Retinal pigment epithelial cell (primary cell): ENCODE measurements at places on chromosomes 12 and 14.

DNA sequence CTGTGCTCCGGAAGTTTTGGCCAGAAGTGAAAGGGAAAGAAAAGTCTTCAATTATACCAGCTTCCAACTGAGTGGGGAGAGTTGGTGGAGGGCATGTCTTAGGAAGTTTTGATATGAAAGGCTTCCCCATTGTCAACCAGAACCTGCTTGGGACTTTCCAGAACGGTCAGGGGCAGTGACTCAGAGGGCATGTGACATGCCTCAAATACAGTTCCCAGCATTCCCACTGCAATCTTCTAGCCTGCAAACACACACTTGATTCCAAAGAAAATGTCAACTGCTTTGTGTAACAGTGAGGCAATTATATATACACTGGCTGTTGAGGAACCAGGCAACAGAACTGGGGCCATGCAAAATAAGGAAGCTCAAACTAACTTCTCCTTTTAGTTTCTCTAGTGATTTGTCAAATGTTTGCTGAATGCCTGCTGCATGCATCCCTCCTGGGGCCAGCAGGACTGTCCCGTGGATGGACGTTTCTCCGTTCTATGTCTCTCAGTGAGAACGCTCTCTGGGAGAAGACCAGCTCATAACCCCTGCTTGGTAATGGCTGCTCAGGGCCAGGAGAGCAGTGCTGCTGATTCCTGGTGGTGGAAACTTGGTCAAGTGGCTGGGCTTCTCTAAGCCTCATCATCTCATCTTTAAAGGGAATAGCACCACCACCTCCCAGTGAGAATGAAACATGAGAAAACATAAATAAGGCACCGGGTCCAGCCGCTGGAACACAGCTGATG lies 18.3 kb downstream of the SLC25A47 start:
- peak; percentile 59 for DNase-seq

GRCh38 chr12:4653257-4653656 lies 4.3 kb downstream of the NDUFA9 start:
- no peak for DNase-seq

DNA sequence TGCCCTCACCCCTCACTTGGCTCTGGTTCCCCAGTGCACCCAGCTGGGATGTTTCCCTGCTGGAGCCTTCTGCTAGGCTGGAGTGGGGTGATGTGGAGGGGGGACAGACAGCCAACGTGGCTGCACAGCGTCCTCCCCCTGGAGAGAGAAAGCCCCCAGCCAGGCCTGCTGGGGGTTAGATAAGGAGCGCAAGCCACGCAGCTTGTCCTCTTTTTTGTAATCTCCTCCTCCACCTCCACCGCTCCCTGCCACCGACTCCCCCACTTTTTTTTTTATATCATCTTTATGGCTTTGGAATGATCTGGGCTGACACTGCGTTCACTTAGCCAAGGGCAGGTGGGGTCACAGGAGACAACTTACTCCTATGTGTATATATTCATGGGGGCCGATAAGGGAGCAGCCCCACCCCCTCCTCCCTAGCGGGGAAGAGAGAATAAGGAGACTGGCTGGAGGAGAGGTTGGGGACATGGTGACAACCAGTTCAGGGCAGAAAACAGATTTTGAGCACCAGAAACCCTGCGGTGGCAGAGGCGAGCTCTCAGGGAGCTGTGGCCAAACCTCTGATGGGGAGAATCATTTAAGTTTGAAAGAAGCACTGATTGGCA lies 169.9 kb upstream of the LHX5 start:
- no peak for DNase-seq

- no peak for DNase-seq
These were observed 802.6 kb downstream of the DIO2 start for GRCh38 chr14:79408696-79409095.

DNA sequence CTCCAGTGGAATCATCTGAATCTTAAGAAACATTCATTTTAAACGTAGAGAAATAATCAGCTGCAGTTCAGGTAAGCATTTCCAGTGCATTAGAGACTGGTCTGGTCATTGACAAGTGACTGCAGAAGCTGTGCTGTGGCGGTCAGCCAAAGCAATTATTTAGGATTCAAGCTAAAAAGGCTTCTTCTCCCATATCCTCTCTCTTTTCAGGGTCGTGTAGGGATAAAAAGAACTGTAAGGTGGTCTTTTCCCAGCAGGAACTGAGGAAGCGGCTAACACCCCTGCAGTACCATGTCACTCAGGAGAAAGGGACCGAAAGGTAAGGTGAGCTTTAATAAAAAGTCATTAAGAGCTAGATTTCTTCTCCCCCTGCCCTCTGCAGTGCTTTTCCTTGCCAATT lies 48.1 kb downstream of the MSRB3 start:
- DNase-seq: no peak

DNA sequence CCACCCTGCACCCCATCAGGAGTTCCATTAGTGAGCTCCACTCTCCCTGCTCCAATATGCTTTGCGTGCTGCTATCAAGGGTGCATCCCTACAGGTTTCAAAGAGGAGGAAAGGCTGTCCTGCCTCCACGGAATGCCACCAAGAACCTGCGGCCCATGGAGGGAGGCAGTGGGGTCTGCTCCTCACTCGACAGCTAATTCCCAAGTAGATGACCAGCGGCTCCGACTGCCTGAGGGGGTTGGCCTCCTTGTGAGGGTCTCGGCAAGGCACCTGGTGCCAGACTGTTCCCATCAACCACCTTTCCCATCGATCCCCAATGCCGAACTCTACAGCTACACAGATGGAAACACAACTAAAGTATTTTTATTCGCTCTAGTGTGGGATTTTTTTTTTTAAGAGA lies 36.0 kb downstream of the AMN start:
- DNase-seq: no peak

GRCh38 chr12:77946541-77947061 lies 115.9 kb downstream of the NAV3 start:
- DNase-seq: no peak

- DNase-seq: no peak
These were observed 60.9 kb upstream of the FSCB start for GRCh38 chr14:44567997-44568396.

DNA sequence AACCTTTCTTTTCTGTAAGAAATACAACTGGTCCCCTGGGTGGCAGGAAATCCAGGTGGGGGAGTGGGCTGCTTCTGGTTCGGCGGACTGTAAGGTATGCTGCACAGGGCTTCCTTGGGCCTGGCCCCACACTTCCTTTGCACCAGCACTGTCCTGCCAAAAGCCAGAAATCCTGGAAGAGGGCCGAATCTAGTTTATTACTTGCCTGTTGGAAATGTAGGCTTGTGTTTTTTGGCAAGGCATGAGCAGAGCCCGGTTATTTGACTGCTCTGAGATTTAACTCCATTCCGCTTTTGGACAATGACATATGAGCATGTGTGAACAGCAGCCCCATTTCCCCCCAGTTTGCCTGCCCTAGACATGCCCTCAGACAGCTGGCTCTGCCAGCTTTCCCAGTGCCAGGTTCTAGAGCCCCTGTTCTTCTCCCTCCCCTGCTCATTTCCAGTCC lies 86.6 kb downstream of the BORCS5 start:
- DNase-seq: no peak

- peak; percentile 82 for DNase-seq
These were observed 224.6 kb upstream of the CRY1 start for GRCh38 chr12:107317751-107318555.

DNA sequence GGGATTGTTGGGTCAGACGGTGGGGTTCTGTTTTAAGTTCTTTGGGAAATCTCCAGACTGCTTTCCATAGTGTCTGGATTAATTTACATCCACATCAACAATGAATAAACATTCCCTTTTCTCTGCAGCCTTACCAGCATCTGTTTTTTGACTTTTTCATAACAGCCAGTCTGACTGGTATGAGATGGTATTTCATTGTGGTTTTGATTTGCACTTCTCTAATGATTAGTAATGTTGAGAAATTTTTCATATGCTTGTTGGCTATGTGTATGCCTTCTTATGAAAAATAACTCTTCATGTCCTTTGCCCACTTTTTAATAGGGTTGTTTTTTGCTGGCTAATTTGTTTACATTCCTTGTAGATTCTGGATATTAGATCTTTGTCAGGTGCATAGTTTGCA lies 140.8 kb upstream of the CNTN1 start:
- DNase-seq: no peak

DNA sequence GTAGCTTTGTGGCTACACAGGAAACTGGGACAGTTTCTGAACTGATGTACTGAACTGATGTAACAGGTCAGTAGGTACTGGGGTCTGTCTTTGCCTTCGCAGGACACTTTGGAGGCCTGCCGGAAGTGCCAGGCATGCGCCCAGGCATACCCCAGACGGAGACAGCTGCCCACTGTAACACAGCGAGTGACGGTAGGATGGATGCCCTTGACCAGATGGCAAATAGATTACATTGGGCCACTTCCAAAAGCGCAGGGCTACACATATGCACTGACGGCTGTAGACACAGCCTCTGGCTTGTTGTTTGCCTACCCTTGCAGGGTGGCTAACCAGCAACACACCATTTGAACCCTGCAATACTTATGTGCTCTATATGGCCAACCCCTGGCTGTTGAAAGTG lies 94.1 kb upstream of the TMPO start:
- no peak for DNase-seq

- DNase-seq: no peak
These were observed 117.6 kb downstream of the PRKD1 start for GRCh38 chr14:29810064-29810463.
